OCI-LY7 (cell line): ENCODE measurements at places on chromosomes 7 and 10. TPM values are rescaled to one million over a fixed set of nuclear protein-coding genes. Genes with fewer than 3 reads are reported as not detected.

The GIMAP8 gene
- total RNA-seq = not detected in 2 replicates

The MYL10 gene
- not detected in 2 replicates for total RNA-seq

The AFAP1L2 gene
- 8.6 and 10.5 TPM in 2 replicates for total RNA-seq

The ATAD1 gene
- total RNA-seq = 44.7 and 47.7 TPM in 2 replicates

The ENO4 gene
- total RNA-seq = not detected in 2 replicates

The TAS2R60 gene
- not detected in 2 replicates for total RNA-seq

The SPACDR gene
- 2.4 and 3.7 TPM in 2 replicates for total RNA-seq

The GPRIN2 gene
- total RNA-seq = not detected in 2 replicates

GRCh38 chr7:95205665-95206225 is 118.6 kb downstream of the PON1 start:
- DNase-seq = no peak

GRCh38 chr7:104951546-104951945 is 62.5 kb upstream of the KMT2E start:
- no peak for DNase-seq

DNA sequence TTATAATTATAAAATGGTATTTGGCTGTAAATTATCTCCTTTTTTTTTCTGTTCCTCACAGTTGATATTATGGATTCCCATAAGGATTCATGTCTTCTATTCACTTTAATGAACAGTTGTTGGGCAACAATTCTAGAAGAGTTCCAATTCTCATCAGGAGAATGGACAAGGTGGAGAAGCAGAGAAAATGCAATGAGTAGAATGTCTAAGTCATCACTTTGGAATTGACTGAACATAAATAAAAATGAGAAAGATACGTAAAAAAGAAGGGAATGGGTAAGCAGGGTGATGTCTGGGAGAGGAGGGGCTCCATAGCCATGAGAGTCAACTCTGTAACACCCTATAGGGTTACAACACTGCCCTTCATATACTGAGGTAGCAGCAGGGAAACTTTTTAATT is 1.8 kb upstream of the CAV2 start:
- no peak for DNase-seq

DNA sequence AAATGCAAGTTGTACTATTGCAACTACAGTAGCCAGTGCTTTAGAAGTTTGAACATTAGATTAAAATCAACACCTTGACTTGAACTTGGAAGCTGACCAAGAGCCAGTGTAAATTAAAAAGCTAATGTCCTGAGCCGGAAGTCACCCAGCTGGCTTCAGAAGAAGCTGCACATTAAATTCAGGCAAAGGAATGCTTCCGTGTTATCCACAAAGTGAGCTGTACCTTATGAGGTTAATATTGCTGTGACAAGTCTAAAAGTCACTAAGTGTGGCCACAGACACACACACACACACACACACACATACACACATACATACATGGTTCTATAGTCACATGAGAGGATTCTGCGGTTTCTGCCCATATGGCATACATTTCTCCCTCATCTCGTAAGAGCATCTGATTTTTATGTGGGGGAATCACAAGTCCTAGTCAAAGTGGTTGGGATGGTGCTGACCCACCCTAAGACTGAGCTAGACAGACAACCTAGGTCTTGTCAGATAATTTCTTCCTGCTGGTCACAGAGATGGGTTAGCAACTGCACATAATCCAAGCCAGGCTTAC is 612.9 kb downstream of the SORCS1 start:
- no peak for DNase-seq

- DNase-seq = peak; percentile 88
Measured at GRCh38 chr10:96306516-96306915, 2.3 kb downstream of the DNTT start.

DNA sequence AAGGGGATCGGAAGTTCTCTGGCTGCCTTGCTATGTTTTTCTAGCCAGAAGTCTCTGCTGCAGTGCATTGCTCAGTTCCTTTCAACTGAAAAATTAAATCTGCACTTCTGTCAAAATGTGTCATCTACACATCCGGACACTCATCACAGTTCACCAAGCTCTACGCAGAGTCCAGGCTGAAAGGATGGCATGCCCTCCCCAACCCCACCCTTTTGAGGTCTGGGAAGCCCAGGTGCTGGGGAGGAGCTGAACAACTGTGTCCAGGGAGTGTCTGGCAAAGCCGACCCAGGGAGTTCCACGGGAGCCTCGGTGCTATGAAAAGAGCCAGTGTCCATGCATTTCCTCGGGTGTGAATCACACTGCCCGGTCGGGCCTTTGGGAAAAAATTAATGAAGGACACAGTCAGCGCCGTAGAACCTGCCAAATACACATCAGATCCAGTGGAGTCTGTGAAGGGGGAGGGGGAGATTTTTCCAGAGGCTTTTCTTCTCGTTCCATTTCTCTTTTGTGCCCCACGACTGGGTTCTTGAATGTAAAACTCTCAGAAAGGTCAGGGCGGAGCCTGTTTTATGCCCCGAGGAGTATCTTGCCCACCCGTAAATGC is 757 bp upstream of the PALS2 start:
- peak; percentile 19 for DNase-seq

DNA sequence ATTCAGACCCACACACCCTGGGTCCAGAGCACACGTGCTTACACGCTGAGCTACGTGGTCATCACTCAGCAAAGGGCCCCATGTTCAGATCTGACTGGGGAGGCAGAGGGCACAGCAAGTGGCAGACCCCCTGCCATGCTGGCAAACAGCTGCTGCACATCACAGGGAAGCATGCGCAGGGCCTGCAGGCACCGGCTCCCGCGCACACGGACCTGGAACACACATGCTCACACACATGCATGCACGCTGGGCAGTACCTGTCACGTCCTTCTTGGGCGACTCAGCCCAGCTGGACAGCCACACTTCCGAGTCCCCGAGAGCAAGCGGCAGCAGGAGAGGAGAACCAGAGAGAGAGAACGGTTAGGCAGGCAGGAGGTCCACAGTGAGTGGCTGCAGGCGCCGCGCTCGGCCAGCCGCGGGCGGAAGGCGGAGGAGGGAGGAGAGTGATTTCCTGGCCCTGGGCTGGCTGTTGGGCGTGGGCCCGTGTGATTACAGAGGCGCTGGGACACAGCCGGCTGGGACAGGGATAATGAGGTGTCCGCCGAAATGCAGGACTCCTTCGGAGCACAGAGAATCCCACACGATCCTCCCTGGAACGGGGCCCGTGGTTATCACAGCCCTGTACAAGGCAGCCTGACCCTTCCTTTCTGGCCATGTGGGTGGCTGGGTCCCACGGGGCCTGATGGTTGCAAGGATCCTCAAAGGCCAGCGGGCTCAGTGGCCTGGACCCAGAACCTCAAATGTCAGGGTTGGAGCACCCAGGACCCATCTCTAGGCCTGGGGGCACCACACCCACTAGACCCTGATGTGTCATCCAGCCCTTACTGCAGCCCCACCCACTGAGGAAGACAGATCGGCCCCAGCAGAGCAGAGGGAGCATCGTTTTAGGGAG is 175.1 kb downstream of the NEURL1 start:
- DNase-seq = no peak

- no peak for DNase-seq
Measured at GRCh38 chr7:37455081-37455480, 6.4 kb upstream of the ELMO1 start.

DNA sequence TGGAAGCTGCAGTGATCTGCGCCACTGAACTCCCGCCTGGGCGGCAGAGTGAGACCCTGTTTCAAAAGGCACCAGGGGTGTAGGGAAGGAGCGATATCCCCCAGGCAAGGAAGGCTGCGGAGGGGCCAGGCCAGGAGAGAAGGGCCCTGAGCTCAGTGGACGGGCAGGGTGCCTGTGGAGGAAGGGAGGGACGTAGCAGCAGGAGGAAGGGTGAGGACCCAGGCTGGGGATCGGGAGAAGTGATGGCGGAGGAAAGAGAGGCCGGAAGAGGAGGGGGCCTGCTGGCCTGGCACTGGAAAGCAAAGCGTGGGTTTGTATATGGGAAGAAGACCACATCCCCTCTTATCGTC is 45.6 kb downstream of the ALOX5 start:
- no peak for DNase-seq

- DNase-seq = no peak
Measured at GRCh38 chr7:132537456-132538145, 38.7 kb downstream of the PLXNA4 start.

GRCh38 chr7:28980451-28981160 is 22.5 kb upstream of the TRIL start:
- no peak for DNase-seq

GRCh38 chr7:16504019-16504418 is 22.6 kb upstream of the LRRC72 start:
- DNase-seq = no peak

DNA sequence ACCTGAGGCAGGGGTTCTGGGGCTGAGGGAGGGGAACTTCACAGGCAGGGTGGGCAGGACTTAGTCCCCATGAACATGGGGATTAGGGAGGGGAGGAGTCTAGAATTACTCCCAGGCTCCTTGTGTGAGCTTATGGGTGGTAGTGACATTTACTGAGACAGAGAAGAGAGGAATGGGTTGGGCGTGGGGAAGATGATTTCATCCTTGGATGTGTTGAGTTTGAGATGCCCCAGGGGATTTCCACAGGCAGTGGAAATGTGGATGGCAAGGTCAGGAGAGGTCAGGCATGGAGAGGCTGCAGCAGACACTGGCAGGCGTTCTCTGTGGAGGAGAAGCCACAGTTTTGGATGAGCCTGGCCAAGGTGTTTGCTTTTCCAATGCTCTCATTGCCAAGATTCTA is 26.4 kb upstream of the GSDME start:
- DNase-seq = no peak

- DNase-seq = no peak
Measured at GRCh38 chr7:53697913-53698312, 662.5 kb downstream of the POM121L12 start.

DNA sequence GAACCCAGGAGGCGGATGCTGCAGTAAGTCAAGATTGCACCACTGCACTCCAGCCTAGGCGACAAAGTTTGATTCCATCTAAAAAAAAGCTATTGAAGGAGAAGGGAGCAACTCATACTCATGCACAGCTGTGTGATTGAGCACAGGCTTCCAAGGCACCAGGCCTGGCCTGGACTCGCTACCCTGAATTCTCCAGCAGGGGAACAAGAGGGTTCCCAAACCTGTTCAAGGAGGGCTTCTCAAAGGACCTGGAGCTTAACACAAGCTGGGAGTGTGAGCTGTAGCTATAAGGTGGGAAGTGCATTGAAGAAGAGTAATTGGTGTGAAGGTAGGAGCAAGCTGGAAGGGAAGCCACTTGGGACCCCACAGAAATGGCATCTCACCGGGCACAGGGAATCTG is 15.1 kb upstream of the DDIT4 start:
- DNase-seq = no peak

DNA sequence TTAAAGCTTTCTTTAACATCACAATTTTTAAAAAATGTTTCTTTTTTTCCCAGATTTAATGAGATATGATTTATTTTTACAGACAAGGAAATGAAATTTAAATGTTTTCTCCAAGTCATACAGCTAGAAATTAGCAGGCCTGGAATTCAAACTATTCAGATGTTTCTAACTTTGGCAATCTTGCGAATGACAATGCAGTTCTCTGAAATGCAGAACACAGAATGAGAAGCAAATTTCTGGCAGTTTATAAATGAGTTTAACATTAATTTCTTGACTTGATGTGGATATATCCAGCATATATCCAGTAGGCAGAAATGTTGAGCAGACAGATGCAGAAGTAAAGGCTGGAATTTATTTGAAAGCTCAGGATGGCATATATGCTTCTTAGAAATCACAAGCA is 227.5 kb downstream of the THSD7A start:
- DNase-seq = no peak

GRCh38 chr7:121138262-121138933 is 149.9 kb downstream of the CPED1 start:
- DNase-seq = peak; percentile 76
